ENCODE measurements at places on chromosomes 16 and 17. TPM values are rescaled to one million over a fixed set of nuclear protein-coding genes. Genes with fewer than 3 reads are reported as not detected.

Gene PDPK1
- 24.6 TPM for total RNA-seq

Gene ATAD5
- 2.9 TPM for total RNA-seq

Gene KCNH6
- total RNA-seq = 0.37 TPM

Gene TNFRSF13B
- not detected for total RNA-seq

Gene SDF2
- 73.6 TPM for total RNA-seq

Gene KRT23
- 0.36 TPM for total RNA-seq

Gene CMTM2
- total RNA-seq = not detected

Gene AGRP
- total RNA-seq = 0.44 TPM

Gene FBXW10
- 0.43 TPM for total RNA-seq

All from motor neuron (in vitro differentiated cells).